ENCODE measurements at places on chromosomes 13 and 19. TPM values are rescaled to one million over a fixed set of nuclear protein-coding genes. Genes with fewer than 3 reads are reported as not detected.
A peak's percentile ranks its signal among the peaks of the same experiment; 100 is the strongest.

SLC10A2 gene
- total RNA-seq: not detected

- H3K36me3 ChIP-seq: no peaks in the 10 kb centered on the region
- H3K4me1 ChIP-seq: no peaks in the 10 kb centered on the region
- no peak overlapping the region for H3K27ac ChIP-seq
- no peak overlapping the region for H3K4me3 ChIP-seq
- DNase-seq: no peak
- no peaks in the 10 kb centered on the region for H3K27me3 ChIP-seq
These were observed 498.1 kb downstream of the KLF5 start for GRCh38 chr13:73556902-73557301.

GRCh38 chr19:12965017-12965811 is 4.2 kb upstream of the DAND5 start:
- peak overlapping the region; percentile 80 for H3K4me3 ChIP-seq
- no peaks in the 10 kb centered on the region for H3K27me3 ChIP-seq
- peak overlapping the region; percentile 78 for H3K27ac ChIP-seq
- peaks cover 9% of the 10 kb centered on the region for H3K4me1 ChIP-seq

DNA sequence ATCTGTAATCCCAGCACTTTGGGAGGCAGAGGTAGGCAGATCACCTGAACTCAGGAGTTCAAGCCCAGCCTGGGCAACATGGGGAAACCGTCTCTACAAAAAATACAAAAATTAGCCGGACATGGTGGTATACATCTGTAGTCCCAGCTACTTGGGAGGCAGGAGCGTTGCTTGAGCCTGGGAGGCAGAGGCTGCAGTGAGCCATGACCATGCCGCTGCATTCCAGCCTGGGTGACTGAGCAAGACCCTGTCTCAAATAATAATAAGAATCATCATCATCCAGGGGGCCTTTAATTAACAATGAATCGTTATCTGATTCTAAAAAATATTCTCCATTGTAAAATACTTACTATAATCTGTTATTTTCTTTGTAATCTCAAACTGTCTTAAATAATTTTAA is 283.4 kb downstream of the DACH1 start:
- H3K4me1 ChIP-seq: no peaks in the 10 kb centered on the region
- no peaks in the 10 kb centered on the region for H3K36me3 ChIP-seq
- H3K27me3 ChIP-seq: no peaks in the 10 kb centered on the region
